ENCODE measurements at places on chromosomes 16 and 17.

DNA sequence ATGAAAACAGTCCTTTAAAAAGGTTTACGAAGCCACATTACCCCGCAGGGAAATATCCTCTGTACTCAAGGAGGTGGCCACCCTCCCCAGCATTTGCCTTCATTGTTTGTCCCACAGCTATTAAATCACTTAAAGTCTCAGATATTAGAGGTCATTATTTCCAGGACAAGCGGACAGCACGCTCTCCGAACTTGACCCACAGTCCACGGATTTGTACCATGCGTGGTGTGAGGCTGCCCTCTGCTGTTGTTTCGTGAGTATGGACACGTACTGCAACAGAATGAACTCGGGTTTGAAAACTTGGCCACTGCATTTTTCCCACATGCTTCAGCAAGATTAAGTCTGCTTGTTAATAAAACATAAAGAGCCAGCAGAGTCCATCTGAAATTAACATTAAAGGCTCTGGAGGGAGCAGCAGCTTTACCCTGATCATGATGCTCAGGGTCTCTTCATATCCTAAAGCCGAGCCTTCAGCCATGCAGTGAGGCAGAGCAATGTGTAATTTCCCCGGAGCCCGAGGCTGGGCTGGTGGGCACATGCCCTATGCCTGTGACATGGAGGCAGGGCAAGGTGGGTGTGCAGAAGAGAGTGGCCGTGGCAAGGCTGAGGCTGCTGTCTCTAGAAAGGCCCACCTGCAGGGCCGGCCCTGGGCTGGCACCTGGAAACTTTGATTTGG is 19.7 kb downstream of the MEAK7 start:
- DNase-seq: no peak

DNA sequence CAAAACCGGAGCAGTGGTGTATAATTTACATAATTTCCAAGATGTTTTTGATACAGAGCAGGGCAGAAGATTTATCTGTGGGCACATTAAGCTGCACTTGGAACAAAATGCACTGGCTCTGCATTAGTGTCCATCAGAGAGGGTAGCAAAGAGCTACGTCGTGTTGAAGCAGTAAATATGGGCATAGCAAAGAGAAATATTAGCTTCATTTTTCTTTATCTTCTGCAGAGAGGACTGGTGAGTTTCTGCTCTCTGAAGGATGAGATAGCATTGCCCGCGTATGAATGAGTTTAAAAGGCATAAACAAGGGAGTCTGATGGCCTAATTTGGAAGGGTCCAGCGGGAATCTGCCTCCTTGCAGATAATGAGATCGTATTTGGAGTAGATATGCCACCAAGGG is 227.8 kb upstream of the CDH11 start:
- DNase-seq: no peak

- DNase-seq: no peak
Observed at GRCh38 chr17:21245639-21246084, 7.5 kb downstream of the NATD1 start.

DNA sequence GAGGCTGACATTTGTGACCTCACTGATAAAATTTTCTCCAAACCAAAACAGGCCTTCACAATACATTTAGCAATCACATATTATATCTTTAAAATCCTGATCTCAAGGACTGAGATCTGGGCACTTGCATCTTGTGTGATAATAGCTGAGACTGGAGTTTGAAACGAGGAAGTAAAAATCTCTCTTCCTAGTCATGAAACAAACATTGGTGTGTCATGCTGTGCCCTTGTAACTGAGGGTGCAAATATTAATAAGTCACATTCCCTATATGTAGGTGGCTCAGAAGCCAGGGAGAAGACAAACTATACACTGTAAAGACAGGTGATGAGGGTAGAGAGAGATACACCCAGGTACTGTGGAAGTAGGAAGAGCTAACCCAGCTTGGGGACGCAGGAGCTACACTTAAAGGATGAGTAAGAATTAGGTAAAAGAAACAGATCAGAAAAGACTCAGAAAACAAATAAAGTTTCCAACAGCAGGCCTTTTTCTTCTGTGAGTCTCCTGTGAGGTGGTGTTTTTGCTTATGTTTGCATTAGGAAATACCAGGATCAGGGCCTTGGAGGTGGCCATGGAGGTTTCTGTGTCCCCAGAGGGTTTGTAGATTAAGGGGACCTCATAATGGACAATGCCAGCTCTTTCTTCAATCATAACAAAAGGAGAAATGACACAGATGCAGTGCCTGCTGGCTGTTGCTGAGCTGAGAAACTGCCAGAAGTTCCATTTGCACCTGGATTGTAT is 335.7 kb downstream of the GRIN2A start:
- no peak for DNase-seq

GRCh38 chr17:78595135-78595810 is 18.1 kb upstream of the DNAH17 start:
- no peak for DNase-seq

- no peak for DNase-seq
Observed at GRCh38 chr17:48270899-48271298, 159.1 kb downstream of the SKAP1 start.

DNA sequence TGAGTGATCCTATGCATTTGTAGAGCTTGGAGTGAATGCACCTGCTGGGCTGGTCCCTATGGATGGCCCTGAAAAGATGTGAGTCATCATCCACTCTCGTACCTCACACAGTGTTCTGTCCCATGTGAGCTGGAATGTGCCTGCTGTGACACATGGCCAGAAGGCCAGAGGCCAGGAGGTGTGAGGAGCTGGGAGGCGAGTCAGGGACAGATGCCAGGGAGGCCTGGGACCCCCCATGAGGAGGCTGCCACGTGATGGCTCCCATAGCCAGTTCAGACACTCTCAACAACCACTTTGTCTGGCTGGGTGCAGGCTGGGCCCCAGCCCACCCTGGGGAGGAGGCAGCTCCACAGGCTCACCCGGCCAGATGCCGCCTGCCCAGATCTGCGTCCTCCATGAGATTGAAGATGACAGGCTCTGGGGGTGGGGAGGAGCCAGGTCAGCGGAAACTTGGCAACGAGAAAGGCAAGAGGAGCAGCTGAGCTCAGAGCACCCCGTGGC is 168.8 kb downstream of the C16orf78 start:
- DNase-seq: no peak

GRCh38 chr17:75341784-75342486 is 52.7 kb upstream of the SLC25A19 start:
- DNase-seq: no peak

DNA sequence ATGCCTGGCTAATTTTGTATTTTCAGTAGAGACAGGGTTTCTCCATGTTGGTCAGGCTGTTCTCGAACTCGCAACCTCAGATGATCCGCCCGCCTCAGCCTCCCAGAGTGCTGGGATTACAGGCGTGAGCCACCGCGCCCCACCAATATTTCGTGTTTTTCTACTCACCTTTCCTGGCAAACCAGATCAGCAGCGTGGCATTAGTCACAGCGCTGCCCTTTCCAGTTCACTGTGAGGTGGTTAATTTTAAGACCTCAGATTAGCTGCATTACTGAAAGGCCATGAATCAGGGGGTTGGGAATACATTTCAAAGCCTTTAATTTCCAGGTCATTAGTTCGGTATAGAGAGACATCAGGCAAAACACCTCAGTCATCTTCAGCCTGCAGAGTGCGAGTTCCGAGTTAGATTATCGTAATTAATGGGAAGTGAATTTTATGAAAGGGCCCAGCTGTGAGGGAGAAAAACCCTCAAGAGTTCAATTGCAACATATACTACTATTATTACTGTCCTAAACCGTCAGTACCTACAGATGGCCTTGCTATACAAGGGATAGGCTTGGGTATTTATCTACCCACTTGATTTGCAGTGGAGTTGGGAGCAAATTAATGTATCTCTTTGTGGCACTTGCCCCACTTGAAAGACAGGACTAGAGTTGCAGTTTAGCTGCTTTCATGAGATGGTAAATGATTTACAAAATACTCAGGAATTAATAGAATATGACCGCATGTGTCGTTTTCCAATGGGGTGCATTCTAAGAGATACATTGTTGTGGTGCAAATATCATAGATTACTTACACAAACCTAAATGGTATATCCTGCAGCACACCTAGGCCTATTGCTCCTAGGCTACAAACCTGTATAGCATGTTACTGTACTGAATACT is 2.1 kb upstream of the USP32 start:
- no peak for DNase-seq

DNA sequence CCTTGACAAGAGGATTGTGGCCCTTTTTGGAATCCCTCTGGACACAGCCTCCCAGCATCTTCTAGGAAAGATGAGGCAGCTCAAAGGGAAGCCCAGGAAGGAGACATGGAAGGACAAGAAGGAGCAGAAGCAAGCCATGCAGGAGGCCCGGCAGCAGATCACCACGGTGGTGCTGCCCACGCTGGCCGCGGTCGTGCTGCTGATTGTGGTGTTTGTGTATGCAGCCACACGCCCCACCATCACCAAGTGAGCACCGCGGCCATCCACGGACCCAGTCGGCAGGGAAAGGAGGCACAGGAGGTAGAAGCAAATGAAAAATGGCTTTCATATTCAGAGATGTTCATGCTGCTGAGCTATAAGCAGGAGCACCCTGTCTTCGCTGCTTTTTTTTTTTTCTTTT is 10.9 kb upstream of the MEIOC start:
- no peak for DNase-seq

- DNase-seq: no peak
Observed at GRCh38 chr17:76640550-76641380, 2.8 kb downstream of the ST6GALNAC1 start.

Data from stimulated activated CD4-positive, alpha-beta T cell treated with anti-CD3 and anti-CD28 coated beads, Interleukin-4, amount 100 ng/mL, for 24 hours (primary cell).